ENCODE measurements at places on chromosomes 16 and 17.
A peak's percentile ranks its signal among the peaks of the same experiment; 100 is the strongest.

- no peak for DNase-seq
Observed at GRCh38 chr16:25575363-25575762, 116.4 kb upstream of the HS3ST4 start.

DNA sequence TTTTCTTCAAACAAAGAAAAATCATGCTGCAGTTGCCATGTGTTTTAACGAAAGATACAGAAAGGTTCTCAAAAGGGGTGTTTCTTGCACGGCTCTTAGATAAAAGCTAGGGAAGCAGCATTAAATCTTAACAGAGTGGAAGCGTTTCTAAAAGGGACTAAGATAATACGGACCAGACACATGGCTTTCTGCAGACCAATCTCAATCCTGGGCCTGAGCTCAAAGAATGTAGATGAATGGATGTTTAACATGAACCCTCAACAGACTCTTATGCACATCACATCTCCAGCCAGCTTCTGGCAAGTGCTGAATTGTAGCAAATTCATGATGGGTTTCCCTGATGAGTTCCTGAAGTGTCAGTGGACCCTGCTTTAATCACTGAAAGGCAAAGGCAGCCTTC lies 80.2 kb upstream of the COX10 start:
- no peak for DNase-seq

GRCh38 chr16:81005610-81006161 lies 999 bp downstream of the CMC2 start:
- no peak for DNase-seq

DNA sequence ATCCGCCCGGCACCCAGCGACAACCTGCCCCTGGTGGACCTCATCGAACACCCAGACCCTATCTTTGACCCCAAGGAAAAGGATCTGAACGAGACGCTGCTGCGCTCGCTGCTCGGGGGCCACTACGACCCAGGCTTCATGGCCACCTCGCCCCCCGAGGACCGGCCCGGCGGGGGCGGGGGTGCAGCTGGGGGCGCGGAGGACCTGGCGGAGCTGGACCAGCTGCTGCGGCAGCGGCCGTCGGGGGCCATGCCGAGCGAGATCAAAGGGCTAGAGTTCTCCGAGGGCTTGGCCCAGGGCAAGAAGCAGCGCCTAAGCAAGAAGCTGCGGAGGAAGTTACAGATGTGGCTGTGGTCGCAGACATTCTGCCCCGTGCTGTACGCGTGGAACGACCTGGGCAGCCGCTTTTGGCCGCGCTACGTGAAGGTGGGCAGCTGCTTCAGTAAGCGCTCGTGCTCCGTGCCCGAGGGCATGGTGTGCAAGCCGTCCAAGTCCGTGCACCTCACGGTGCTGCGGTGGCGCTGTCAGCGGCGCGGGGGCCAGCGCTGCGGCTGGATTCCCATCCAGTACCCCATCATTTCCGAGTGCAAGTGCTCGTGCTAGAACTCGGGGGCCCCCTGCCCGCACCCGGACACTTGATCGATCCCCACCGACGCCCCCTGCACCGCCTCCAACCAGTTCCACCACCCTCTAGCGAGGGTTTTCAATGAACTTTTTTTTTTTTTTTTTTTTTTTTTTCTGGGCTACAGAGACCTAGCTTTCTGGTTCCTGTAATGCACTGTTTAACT lies 1.0 kb downstream of the NOG start:
- peak; percentile 5 for DNase-seq

GRCh38 chr16:69936252-69936651 lies 14.9 kb upstream of the CLEC18A start:
- DNase-seq, result no peak

DNA sequence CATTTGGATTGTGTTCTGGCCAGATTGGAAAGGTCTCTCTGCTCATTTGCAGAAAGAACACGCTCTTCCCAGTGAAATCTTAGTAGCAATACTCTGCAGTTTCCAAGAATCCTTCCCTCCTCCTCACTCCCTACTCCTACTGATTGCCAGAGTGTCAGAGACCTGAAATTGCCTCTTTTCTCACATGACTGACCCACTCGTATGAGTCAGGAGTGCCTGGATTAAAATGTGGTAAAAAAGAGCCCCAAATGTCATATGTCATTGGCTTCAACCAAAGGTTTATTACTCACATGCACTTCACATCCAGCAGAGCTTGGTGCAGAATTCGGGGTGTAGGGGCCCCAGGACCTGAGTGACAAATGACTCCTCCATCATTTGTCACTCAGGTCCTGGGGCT lies 39.7 kb upstream of the IRX3 start:
- no peak for DNase-seq

- no peak for DNase-seq
Observed at GRCh38 chr17:65662196-65662595, 100.7 kb upstream of the AXIN2 start.
